ENCODE measurements at places on chromosomes 7 and 10. TPM values are rescaled to one million over a fixed set of nuclear protein-coding genes. Genes with fewer than 3 reads are reported as not detected.

Gene ADAMTS14
- total RNA-seq, result not detected

Gene GNAT3
- not detected for total RNA-seq

Gene NANOS1
- 0.55 TPM for total RNA-seq

Gene CYP26A1
- not detected for total RNA-seq

Gene PRKCQ
- 61.2 TPM for total RNA-seq

Gene HYCC1
- 49.5 TPM for total RNA-seq

Gene UFSP1
- total RNA-seq, result 4.7 TPM
